ENCODE measurements at places on chromosomes 13 and 19.

GRCh38 chr19:46066471-46066870, 25.7 kb upstream of the IGFL4 start:
- no peak for DNase-seq

GRCh38 chr13:99051768-99052455, 74.0 kb upstream of the DOCK9 start:
- DNase-seq, result no peak

GRCh38 chr13:19634256-19634740, 839 bp downstream of the MPHOSPH8 start:
- no peak for DNase-seq

DNA sequence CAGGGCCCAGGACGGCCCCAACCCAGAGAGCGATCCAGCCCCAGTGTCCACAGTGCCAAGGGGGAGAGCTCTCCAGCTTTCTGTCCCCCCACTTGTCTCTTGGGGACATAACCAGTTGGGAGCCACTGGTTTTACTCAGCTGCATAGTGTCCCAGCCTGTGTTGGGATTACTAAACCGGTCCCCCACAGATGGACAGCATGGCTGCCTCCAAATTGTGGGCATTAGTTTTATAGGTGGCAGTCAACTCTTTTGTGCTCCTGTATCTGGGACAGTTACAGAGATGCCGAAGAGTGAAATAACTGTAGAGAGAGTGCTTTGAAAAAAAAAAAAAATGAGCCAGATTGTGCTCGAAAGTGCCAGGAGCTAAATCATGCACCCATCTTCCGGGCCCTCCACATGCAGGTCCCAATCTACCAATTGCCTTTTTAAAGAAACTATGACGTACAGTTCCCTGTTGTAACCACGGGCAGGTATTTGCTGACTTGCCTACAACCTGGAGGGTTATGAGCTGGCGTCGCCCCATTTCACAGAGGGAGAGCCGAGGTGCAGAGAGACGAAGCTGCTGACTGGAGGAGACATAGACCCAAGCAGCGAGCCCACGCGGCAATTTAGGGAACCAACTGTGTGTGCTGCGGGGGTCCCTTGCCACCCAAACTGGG, 2.4 kb upstream of the NFIC start:
- DNase-seq, result no peak

GRCh38 chr13:49466292-49466838, 22.3 kb downstream of the SETDB2 start:
- no peak for DNase-seq

DNA sequence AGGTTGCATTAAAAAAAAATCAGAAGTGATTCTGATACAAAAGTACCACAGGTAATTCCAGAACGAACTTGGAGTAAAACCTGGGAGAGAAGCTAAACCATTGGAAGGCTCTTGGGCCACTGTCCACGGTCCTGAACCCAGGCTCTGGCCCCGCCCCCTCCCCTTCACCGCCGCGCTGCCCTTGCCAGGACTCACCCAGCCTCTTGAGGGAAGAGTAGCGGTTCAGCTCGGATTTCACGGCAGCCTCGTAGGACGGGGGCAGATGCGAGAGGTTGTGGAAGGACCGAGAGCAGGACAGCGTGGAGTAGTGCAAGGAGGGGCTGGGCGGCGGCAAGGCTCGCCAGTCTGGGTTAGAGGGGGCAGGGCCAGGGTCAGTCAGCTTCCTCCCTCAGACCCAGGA, 5.7 kb downstream of the SHISA7 start:
- DNase-seq, result peak; percentile 58

GRCh38 chr13:48252176-48252575, 19.2 kb downstream of the ITM2B start:
- DNase-seq, result no peak

GRCh38 chr19:900302-901111, 7.2 kb downstream of the RNU6-9 start:
- peak; percentile 67 for DNase-seq

GRCh38 chr19:12833738-12834565, 427 bp downstream of the RTBDN start:
- peak; percentile 71 for DNase-seq

DNA sequence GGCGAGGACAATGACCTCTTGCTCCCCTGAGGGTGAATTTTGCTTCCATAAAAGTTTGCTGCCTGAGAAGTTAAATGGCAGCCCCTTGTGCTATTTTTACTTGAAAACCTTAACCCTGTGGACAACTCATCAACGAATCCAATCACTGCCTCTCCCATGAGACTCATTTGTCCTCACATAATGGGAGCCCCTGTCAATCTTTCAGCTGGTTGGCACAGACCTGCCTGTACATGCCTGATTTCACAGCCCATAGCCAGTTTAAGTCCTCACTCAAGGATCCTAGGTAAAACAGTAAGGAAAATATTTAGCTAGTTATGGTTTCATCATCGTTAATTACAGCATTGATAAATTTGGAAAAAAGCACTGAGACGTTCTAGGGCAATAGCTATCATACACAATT, 207.4 kb downstream of the NHLRC3 start:
- no peak for DNase-seq

GRCh38 chr13:26247011-26247410, 6.9 kb upstream of the CDK8 start:
- DNase-seq, result no peak

DNA sequence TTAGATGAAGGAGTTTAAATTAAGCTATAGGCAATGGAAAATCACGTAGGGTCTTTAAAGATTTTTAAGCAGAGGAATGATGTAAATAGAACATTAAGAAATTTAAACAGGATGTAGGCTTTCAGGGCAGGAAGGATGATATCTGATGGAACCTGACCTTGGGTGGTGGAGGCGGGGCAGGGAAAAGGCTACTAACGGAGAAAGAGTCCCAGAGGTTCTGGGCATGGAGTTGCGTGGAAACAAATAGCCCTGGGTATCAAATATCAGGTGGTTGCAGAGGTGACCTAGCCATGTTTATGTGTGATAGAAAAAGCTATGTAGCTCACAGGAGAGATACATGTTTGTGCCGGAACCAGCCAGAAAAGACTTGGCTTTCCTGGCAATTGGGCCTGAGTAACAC, 7.8 kb upstream of the CDK8 start:
- no peak for DNase-seq

GRCh38 chr19:42697884-42698283, 42.4 kb downstream of the PSG3 start:
- DNase-seq, result no peak

GRCh38 chr19:36183245-36183628, 31.0 kb upstream of the COX7A1 start:
- no peak for DNase-seq

DNA sequence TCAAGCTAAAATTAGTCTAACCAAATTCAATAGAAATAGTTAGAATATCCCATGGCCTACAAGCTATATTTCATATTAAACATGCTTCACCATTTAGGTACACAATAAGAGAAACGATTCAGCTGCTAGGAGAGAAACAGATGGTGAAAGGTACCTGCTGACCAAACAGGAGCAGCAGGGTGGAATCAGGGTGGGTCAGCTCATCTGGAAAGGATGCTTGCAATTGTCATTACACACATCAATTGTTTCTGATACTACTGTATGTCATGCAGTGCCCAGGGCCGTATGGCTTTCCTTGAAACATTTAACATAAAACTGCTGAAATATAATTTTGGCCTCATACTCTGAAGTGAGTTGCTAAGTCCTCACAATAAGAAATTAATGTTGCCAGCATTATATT, 776.0 kb downstream of the DACH1 start:
- no peak for DNase-seq

- DNase-seq, result no peak
Measured at GRCh38 chr19:8423817-8424223, 10.7 kb downstream of the MARCHF2 start.

- no peak for DNase-seq
Measured at GRCh38 chr19:48928164-48929025, 5.1 kb upstream of the DHDH start.

DNA sequence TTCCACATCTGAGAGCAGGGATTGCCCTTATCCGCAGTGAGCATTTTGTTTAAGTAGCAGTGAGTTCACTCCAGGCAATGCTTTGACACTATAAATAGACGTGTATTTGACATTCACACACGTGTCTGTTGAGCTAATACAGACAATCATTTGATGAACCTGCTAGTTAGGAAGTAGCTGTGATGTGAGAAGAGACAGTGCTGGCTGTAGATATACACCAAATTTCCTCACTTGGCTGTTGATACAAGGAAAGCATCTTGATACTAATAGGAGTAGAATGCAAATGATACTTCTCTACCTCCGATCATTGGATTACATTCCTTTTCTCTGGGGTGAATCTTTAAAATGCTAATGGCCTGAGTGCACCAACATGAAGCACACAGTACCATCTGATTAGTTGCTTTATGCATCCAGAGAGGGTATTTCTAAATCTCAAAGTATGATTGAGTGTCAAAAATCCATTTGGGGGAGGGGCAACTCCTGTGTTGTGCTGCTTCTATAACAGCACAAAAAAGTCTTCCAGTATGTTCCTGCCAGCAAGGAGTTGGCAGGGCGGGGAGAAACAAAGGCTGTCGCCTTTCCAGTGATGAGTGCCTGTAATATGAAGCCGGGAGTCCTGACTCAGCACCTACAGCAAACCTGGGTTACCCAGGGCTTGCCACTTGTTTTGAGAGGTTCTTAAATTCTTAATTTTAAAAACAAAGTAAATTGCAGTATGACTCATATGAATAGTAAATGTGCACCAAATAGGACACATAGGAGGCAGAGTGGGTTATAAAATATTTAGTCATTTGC, 7.0 kb downstream of the CUL4A start:
- DNase-seq, result peak; percentile 41

DNA sequence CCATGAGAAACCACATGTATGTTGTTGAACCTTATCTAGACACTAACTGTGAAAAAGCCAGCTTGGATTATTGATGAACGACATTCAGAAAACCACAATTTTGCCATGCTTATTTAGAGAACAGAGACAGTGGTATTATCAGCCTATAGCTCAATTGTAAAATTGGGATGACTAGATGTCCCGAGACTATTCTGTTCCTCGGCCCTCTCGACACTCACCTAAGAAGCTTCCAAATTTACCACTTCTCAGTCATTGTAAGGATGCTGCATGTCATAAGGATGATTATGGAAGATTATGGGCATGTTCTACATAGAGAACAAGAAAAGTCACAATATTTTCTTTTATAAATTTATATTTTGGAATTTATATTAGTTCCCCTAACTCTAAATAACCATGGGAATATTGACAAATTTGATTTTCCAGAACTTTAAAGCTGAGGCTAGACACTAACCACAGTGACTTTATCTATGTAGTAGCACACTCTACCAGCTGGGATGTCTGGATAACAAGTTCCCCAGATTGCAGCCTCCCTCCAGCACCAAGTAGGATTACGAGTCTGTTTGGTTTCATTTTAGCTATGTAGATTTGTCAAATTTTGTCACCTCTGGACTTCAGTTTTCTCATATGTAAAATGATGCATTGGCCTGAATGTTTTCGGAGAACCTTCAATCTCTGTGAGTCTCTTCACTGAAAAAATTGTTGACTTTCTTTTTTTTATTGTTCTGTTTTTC, 513.6 kb downstream of the IRS2 start:
- DNase-seq, result no peak

GRCh38 chr13:66128201-66128600, 1101.9 kb downstream of the PCDH9 start:
- no peak for DNase-seq

GRCh38 chr19:32921624-32922023, 50.1 kb downstream of the CEP89 start:
- peak; percentile 50 for DNase-seq

- no peak for DNase-seq
Measured at GRCh38 chr13:41707194-41707821, 250.0 kb downstream of the RGCC start.

DNA sequence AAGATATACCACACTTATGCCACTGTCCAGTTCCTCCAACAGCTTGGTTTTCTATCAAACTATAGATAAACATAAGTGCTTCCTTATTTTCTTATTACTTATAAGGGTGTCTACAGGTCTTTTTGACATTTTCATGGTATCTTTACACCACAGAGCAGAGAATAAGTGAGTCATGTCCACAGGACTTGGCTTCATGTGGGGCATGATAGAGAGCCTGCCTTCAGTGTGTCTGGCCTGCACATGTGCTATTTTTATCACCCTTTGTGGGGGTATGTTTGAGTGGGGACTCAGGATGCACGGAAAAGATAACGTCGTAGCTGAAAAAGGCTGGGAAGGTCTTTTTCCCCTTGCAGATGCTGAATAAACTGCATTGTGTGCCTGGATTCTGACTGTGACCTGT, 8.1 kb upstream of the STOML3 start:
- no peak for DNase-seq

- no peak for DNase-seq
Measured at GRCh38 chr13:65585346-65585745, 1644.8 kb downstream of the PCDH9 start.

GRCh38 chr13:52428295-52428694, 22.1 kb downstream of the VPS36 start:
- no peak for DNase-seq

- DNase-seq, result no peak
Measured at GRCh38 chr19:44640518-44640917, 3.2 kb upstream of the PVR start.

DNA sequence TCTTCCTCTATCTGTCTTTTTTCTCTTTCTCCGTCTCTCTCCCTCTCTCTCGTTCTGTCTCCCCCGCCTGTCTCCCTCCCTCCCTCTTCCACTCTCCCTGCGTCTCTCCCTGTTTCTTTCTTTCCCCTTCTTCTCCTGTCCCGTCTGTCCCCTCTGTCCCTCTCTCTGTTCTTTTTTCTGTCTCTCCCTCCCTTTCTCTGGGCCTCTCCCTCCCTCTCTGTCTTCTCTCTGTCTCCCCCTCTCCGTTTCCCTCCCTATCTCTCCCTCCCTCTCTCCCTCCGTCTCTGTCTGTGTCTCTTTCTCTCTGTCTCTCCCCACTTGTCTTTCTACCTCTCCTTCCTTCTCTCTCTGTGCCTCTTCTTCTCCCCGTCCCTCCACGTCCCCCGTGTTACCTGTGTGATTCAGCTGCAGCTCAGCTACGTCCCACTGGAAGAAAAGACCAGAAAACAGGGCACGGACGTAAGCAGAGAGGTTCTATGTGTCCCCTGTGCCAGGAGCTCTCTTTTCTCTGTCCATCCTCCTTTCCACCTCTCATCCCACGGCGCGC, 1.2 kb downstream of the CD70 start:
- DNase-seq, result no peak

GRCh38 chr13:46864941-46865340, 31.9 kb downstream of the HTR2A start:
- DNase-seq, result no peak

GRCh38 chr13:111508902-111509509, 188.6 kb downstream of the TEX29 start:
- no peak for DNase-seq

DNA sequence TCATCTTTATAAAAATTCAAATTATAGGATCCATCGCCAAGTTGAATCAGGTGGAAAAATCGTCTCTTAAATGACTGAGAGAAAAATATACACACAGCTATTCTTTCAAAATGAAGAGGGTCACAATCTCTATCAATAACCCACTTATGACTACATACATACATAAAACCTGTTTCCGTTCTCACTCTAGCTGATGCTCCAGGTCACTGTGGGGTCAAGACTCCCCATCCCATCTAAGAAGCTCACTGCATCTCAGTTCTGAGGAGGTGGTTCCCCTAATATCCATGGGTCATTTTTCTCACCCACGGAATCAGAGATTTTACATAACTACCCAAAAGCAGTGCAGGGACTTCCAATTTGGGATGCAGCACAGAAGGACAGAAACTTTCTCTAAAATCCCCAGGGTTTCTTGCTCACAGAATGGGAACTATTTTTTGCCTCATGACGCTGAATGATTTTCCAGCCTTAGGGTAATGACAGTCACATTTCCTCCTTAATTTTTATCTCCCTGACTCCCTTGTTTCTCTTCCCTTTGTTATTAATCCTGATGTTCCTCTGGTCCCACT, 56.8 kb downstream of the DOCK9 start:
- no peak for DNase-seq
